Substantia nigra (tissue), 51 donors: ENCODE measurements at places on chromosomes 5 and 9.

DNA sequence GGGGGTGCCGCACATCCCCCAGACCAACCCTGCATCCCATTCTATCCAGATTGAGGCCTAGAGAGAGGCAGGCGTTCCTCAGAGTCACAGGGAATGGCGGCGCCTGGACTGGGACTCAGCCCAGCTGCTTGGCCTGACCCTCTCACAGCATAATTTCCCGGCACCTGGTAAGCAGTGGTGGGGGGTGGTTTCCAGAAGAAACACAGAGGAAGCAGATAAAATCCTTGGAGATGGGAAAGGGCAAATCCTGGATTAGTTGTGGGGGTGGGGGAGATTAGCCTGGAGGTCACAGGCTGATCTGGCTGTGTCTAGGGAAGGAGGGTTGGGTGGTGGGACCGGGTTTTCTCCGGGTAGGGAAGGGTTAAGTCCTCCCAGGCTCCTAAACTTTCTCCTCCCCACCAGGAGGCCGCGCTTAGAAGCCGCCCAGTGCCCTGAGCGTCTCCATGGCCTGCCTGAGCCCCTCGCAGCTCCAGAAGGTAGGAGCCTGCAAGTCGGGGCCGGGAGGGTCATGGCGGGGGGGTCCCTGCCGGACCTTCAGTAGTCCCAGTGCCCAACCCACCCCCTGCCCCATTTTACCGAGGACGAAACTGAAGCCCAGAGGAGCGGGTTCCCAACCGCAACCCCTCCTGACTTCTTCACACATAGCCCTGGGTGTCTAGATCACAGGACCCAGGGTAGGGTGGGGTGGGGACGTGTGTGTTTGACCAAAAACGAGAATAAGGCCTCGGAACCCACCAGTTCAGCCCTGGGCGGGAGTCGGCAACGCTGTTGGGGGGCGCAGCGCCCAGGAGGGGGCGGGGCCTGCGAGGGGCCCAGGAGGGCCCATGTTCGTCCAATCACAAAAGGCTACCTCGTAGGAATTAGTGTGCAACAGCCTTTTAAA lies 1.3 kb downstream of the PHYHD1 start:
- DNase-seq: no peak

- no peak for DNase-seq
Measured at GRCh38 chr5:138444774-138445546, 6.1 kb downstream of the REEP2 start.

GRCh38 chr9:87109851-87110250 lies 162.5 kb upstream of the GAS1 start:
- no peak for DNase-seq

- no peak for DNase-seq
Measured at GRCh38 chr5:18202164-18202563, 567.9 kb downstream of the TAF11L14 start.

DNA sequence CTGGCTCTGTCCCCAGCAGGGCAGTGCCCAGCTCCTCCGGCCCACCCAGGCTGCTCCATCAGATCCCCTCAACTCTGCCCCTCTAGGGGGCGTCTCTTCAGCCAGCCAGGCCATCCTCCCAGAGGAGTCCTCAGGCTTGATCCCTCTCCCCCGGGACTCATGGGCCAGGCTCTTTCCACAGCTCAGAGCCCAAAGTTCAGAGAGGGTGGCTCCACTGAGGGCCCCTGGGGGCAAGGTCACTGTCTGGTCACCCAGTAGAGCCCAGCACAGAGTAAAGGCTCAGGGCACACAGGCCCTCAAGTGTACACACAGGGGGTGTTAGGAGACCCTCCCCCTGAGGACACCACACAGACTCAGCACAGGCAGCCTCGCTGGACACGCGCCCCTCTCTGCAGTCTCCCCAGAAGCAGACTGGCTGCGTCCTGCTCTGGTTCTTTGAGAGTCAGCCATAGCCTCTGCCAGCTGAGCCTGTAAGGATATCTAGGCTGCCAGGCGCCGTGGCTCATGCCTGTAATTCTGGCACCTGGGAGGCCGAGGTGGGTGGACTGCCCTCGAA lies 64.8 kb downstream of the PAX5 start:
- DNase-seq: no peak

GRCh38 chr9:94665613-94666012 lies 26.3 kb upstream of the FBP1 start:
- no peak for DNase-seq

- no peak for DNase-seq
Measured at GRCh38 chr9:20972684-20973083, 58.8 kb downstream of the HACD4 start.

- DNase-seq: no peak
Measured at GRCh38 chr5:171660434-171660833, 125.2 kb upstream of the SMIM23 start.

GRCh38 chr9:91191411-91192380 lies 170.0 kb downstream of the AUH start:
- no peak for DNase-seq

DNA sequence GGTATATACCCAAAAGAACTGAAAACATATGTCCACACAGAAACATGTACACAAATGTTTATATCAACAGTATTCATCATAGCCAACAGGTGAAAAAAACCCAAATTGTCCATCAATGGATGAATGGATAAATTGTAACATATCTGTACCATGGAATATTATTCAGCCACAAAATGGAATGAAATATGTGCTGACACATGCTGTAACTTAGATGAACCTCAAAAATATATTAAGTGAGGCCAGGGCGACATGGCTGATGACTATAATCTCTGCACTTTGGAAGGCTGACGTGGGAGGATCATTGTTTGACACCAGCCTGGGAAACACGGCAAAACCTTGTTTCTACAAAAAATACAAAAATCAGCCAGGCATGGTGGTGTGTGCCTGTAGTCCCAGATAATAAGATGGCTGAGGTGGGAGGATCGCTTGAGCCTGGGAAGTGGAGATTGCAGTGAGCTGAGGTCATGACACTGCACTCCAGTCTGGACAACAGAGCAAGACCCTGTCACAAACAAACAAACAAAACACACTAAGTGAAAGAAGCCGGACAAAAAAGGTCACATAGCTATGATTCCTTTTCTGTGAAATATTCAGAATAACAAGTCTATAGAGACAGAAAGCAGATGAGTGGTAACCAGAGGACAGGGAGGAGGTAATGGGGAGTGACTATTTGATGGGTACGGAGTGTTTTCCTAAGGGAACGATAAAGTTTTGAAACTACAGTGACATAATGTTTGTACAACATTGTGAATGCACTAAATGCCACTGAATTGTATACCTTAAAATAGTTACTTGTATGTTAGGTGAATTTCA lies 11.4 kb downstream of the KYAT1 start:
- DNase-seq: no peak

DNA sequence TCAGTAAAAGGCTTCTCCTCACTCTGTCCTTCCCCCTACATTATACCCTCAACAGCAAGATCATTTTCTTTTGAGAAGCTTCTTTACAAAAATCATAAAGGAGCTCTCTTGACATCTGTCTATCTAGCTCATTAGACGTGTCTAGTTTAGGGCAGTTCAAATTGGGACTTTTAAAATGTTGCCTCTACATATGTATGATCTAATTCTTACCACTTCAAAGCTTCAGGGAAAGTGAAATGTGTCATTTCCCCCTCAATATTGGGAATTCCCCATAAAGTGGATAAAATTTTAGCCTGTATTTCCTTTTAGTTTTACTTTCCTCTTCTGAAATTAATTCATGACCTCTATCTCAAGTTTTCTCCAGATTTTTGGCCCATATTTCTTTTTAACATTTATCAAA lies 323.7 kb downstream of the ARRDC3 start:
- no peak for DNase-seq

DNA sequence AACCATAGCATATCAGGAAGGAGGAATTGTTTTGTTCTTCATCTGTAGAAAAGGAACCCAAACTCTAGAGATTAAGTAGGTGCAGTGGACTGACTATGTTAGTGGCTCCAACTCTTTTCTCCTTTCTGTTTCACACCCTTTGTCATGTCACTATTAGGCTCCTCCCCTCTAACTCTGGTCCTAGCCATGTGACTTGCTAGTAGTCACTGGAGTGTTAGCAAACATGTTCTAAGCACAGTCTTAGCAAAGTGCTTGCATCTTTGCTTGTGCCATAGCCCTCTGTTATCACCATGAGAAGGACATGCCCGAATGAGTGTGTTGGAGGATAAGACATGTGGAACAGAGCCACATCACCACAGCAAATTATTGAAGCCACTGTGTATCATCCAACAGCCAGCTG lies 55.4 kb upstream of the PPP3R2 start:
- no peak for DNase-seq

GRCh38 chr5:95809414-95809960 lies 13.0 kb downstream of the GLRX start:
- DNase-seq: no peak

DNA sequence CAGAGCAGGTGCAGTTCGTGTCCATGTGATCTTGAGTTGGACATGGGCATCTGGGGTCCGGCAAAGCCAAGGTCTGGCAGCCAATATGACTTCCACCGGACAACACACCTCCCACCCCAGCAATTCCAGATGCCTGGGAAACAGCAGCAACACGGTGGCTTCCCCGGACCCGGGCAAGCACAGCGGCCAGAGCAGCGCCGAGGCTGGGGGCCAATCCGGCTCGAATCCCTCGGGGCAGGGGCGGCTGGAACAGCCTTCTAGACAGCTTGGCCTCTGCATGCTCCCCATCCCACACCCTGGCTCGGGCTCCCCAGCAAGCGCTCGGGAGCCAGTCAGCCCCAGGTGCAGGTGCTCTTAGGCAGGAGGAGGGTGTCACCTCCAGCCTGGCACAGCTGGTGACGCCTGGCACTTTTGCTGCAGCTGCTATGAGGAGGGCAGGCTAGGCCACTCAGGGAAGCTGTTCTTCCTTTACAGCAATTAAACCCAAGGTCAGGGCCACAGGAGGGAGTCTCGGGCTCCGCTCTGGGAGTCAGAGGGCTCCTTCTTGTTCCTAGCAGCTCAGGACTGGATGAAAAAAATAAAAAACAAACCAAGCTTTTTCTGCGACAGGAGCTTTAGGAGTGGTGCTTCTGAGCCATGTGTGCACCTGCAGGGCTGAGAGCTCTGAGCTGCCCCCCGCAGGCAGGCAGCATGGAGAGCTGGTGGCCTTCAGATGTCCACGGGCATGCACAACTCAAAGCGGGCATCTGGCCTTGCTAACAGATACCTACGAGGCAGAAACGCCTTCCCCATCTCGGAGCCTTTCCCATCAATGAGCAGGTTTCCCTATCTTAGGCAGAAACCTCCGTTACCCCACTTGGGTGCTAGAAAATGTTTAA lies 28.2 kb downstream of the DBH start:
- no peak for DNase-seq

- DNase-seq: no peak
Measured at GRCh38 chr5:2465383-2465782, 286.1 kb downstream of the IRX2 start.

GRCh38 chr5:93708442-93708841 lies 33.0 kb downstream of the POU5F2 start:
- DNase-seq: no peak

- DNase-seq: no peak
Measured at GRCh38 chr5:175281714-175282113, 162.3 kb downstream of the DRD1 start.

GRCh38 chr9:81562231-81563019 lies 126.9 kb downstream of the TLE1 start:
- no peak for DNase-seq
